Neural progenitor cell (in vitro differentiated cells): ENCODE measurements at places on chromosomes 5 and 9. TPM values are rescaled to one million over a fixed set of nuclear protein-coding genes. Genes with fewer than 3 reads are reported as not detected.

- no peaks in the 10 kb centered on the region for H3K27me3 ChIP-seq
- no peak overlapping the region for H3K4me3 ChIP-seq
- H3K4me1 ChIP-seq: peaks cover 8% of the 10 kb centered on the region
- no peak overlapping the region for H3K27ac ChIP-seq
- H3K36me3 ChIP-seq: no peaks in the 10 kb centered on the region
Observed at GRCh38 chr9:115013998-115014397, 83.6 kb upstream of the TNFSF8 start.

GRCh38 chr5:94903726-94904125, 285.3 kb downstream of the SLF1 start:
- H3K27me3 ChIP-seq: no peaks in the 10 kb centered on the region
- no peak for DNase-seq
- no peak overlapping the region for H3K4me3 ChIP-seq
- no peak overlapping the region for H3K27ac ChIP-seq
- no peaks in the 10 kb centered on the region for H3K4me1 ChIP-seq
- no peaks in the 10 kb centered on the region for H3K36me3 ChIP-seq

GRCh38 chr5:39657943-39658342, 233.2 kb upstream of the DAB2 start:
- no peaks in the 10 kb centered on the region for H3K36me3 ChIP-seq
- H3K4me1 ChIP-seq: peaks cover 12% of the 10 kb centered on the region
- no peak for DNase-seq
- H3K27me3 ChIP-seq: no peaks in the 10 kb centered on the region
- no peak overlapping the region for H3K4me3 ChIP-seq

DNA sequence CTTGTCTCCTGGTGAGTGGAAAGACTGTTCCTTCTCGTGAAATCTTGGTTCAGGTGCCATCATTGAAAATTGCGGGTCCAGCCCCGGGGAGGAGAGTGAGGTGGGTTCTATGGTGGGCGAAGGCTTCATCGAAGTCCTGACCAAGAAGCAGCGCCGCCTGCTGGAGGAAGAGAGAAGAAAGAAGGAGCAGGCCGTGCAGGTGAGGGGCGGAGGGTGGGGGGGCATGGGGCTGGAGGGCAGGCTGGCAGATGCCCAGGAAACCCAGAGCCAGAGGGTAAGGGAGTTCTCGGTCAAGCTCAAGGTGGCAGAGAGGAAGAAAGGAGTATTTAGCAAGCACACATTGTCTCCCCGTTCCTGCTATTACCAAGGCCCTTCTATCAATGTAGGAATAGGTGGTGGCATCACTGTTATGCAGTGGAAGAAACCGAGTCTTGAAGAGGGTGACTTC, 24.3 kb upstream of the POMT1 start:
- H3K27ac ChIP-seq: no peak overlapping the region
- H3K4me3 ChIP-seq: no peak overlapping the region
- H3K27me3 ChIP-seq: no peaks in the 10 kb centered on the region
- peaks cover 17% of the 10 kb centered on the region for H3K36me3 ChIP-seq
- no peaks in the 10 kb centered on the region for H3K4me1 ChIP-seq

DNA sequence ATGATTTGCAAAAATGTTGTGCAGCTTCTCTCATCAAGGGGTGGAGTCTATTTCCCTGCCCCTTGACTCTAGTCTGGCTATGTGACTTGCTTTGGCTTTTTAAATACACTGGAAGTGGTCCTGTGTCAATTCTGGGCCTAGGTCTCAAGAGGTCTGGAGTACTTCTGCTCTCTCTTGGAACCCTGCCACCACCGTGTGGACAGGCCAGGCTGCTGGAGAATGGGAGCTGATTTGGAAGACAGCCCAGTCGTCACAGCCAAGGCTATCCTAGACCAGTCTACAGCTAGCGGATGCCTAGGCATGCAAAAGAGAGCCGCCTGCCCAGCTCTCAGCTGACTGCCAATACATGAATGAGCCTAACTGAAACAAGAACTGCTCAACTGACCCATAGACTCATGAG, 56.7 kb upstream of the CLINT1 start:
- H3K27me3 ChIP-seq: no peaks in the 10 kb centered on the region
- no peaks in the 10 kb centered on the region for H3K36me3 ChIP-seq
- peaks cover 21% of the 10 kb centered on the region for H3K4me1 ChIP-seq
- DNase-seq: no peak
- H3K27ac ChIP-seq: no peak overlapping the region
- no peak overlapping the region for H3K4me3 ChIP-seq

- H3K4me3 ChIP-seq: no peak overlapping the region
- no peak overlapping the region for H3K27ac ChIP-seq
Observed at GRCh38 chr9:7668541-7668940, 131.0 kb downstream of the DMAC1 start.

Gene BTNL3
- 0.34 TPM in 1 of 2 replicates, not detected in the other for total RNA-seq
